NCI-H1694 treated with DMSO at 0.1 percent for 48 hours (cell line): ENCODE measurements at places on chromosomes 6 and 20.

DNA sequence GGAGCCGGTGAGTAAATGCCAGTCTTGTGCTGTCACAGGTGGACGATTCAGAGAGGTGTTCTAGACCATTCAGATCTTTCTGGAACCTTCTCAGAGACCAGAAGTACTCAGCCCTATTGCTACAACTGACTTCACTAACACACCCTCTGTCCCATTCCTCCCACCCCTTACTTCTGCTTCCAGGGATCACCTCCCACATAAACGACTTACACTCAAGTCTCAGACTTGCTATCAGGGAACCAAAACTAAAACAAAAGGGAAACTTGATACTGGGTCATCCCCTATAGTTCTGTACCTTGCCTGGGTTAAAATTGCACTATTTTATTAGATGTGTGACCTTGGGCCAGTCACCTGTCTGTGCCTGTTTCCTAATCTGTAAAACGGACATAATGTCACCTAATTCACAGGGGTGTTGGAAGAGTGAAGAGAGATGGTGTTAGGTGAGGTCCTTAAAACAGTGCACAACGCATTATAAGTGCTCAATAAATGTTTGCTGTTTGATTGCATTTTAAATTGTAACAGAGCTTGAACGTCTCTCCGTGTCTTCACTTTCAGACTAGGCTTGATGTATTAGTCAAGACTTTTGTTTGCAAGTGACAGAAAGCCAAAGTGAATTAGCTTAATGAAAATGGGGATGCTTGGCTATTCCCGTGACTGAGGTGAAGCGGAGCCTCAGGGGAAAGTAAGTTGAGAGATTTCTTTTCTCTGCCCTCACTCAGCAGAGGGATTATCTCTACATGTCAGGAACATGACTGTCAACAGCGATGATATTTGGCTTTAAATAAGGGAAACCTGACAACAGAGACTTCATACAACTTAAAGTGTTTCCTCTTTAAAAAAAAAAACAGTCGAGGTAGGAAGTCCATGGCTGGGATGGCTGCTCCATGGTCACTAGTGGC, 3.0 kb upstream of the SRXN1 start:
- no peak for DNase-seq

DNA sequence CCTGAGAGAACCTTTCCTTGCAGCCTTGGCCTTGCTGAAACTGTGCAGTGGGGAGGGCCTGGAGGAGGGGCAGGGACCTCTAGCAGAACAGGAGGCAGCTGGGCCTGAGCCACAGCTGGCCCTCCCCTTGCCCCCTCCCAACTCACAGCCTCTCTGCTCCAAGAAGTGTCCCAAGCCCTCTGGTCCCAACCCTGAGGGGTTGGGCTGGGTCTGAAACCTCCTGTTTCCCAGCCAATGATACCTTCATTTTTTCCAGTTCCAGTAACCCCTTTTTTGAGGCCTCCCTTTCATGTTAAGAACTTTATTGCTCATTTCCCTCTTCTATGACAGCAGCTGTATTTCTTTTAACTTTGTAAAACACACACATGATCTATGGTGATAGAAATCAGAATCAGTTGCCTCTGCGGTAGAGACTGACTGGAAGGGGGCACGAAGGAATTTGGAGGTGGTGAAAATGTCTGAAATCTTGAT, 17.9 kb upstream of the ARMC12 start:
- no peak for DNase-seq

DNA sequence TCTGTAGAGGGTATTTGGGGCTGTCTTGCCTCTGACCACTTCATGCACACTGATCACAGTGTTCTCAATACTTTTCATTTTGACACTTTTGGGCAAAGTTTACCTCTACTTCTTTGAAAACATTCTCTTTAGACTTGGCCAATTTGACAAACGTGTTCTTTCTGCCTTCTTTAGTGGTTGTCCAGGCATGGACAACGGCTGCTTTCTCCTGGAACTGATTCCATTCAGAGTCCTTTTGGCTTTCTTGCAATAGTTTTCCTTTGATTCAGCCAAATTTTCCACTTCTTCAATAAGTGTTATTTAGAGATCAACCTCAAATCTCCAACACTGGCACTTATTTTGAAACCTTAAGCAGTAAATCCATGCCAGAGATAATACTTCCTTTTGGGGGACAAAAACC, 6.7 kb upstream of the CST9 start:
- DNase-seq = no peak

DNA sequence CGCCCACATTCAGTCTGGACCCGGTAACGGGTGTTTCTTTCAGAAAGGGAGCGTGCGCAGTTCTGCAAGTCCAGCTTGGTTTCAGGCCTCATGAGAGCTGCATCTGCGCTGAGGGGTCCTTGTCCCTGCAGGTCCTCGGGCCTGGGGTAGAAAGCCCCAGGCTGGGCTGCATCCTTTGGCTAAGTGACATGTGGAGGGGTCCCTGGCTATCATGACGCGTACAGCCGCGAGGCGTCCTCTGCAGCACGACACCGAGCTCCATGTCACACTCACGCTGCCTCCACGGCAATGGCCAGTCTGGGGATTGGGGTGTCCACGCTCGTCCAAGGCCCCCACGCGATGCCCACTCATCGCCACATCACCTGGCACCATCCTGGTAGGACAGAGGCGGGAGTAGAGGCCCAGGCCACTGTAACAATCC, 1.7 kb upstream of the KIF25 start:
- no peak for DNase-seq

- DNase-seq = no peak
Observed at GRCh38 chr6:74568861-74569260, 637.0 kb downstream of the COL12A1 start.

DNA sequence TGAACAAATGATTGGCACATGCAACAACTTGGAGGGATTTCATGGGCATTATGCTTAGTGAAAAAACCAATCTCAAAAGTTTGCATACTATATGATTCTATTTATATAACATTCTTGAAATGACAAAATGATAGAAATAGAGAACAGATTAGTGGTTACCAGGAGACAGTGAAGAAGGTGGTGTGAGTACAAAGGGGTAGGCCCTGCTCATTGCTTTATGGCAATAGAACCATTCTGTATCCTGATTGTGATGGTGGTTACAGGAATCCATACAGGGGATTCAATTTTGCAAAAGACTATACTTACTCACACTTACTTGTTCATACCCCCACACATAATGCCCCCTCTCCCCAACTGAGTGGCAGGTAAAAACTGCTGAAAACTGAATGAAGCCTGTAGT, 30.2 kb upstream of the LAMA4 start:
- DNase-seq = no peak

DNA sequence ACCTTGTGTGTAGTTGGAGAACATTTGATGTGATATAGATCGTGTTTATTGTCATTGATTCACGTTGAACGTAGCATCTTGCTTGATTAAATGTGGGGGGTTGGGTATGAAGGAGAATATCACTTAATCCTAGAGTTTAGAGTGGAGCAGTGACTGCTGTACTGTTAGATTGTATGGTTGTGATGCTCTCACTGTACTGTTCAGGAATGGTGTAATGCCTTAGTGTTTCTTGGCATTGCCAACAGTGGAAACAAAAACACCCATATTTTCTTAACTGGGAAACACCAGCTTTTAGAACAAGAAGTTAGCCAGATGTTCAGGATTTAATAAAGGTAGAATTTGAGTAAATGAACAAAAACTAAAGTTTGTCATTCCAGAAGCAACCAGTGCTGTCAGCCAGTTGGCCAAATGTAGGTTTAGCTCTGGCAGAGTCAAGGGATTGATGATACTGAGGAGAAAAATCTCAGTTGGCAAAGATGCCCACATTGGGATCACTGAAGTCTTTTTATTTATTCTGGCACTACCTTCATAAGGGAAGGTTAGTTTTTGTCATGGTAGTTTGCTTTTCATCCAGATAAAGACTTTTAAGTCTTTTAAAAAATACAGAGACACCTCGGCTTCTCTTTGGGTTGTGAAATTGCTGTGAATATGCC, 129.9 kb downstream of the JARID2 start:
- no peak for DNase-seq
